Motor neuron (in vitro differentiated cells): ENCODE measurements at places on chromosomes 1 and 21. TPM values are rescaled to one million over a fixed set of nuclear protein-coding genes. Genes with fewer than 3 reads are reported as not detected.

DNA sequence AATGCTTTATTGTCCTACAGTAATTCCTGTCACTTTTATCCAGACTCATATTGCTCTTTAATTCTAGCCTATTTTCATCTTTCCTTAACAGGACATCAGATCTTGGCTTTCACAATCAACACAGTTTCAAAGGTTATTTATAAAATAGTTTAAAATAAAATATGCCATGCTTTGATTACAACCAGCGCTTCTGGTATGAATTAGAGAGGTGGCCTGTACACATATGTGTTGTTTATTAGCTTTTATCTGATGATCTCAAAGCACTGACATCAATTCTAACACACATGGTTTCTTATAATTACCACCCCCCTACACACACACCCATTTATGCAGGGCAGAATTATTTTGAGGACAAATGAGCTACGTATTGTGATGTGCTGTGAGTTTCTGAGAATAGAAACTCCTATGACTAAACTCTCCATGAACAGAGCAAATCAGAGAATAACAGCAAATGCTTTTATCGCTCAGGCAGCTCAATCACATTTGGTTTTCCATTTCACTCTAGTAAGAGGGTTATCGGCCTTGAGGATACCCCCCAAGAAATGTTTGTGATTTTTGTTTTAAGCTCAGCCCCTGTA lies 18.0 kb downstream of the CD247 start:
- no peak for ATAC-seq

DNA sequence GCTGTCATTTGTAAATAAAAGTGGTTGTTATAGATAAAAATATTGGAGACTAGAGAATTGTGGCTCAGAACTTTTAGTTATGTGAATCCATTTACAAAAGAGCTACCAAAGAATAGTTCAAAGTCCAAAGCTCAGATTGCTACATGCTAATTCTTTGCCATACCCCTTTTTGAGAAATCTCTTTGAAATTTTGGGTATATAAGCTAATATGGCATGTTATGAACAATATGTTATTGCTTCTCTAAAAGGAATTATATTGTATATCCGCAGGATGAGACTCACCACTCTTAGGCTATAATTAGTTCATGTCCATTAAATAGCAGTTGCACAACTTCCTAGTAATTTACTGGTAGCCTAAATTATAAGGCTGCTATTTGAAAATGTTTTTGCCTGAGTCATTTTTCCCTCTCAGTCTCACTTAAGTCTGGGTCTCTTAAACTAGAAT lies 178.0 kb downstream of the ZNF281 start:
- no peak for ATAC-seq

DNA sequence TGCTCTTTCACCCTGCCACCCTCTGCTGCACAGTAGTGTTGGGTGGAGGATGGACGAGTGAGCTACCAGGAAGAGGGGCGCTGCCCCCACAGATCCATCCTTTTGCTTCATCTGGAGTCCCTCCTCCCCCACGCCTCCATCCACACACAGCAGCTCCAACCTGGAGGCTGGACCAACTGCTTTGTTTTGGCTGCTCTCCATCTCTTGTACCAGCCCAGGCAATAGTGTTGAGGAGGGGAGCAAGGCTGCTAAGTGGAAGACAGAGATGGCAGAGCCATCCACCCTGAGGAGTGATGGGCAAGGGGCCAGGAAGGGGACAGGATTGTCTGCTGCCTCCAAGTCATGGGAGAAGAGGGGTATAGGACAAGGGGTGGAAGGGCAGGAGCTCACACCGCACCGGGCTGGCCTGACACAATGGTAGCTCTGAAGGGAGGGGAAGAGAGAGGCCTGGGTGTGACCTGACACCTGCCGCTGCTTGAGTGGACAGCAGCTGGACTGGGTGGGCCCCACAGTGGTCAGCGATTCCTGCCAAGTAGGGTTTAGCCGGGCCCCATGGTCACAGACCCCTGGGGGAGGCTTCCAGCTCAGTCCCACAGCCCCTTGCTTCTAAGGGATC lies 8.5 kb downstream of the CHRNB2 start:
- ATAC-seq = no peak

DNA sequence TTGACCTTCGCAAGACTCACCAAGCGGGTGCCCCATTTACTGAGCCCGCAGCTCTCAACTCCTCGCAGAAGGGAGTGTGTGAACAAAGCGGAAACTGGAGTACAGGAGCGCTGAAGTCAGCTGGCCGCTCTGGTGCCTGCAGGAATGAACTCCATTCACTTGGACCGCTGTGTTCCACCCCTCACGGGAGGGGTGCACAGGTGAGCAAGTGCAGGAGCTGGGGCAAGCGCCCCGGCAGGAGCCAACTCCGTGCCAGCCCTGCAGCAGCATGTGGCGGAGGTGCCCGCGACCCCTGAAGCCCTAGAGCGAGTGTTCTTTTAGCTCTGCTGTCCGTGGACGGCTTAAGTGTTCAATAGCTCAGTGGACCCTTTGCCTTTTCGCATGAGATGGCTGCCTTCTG lies 471.6 kb upstream of the ADGRL4 start:
- no peak for ATAC-seq

The CHD5 gene
- 0.85 and 0.92 TPM in 2 replicates for total RNA-seq

- no peak for ATAC-seq
Observed at GRCh38 chr1:39490596-39491145, 765 bp upstream of the BMP8A start.

- no peak for ATAC-seq
Observed at GRCh38 chr1:23394181-23394580, 24.5 kb upstream of the ZNF436 start.

The STYXL2 gene
- total RNA-seq = 0.05 and 0.31 TPM in 2 replicates

The TMPRSS2 gene
- not detected in 2 replicates for total RNA-seq

DNA sequence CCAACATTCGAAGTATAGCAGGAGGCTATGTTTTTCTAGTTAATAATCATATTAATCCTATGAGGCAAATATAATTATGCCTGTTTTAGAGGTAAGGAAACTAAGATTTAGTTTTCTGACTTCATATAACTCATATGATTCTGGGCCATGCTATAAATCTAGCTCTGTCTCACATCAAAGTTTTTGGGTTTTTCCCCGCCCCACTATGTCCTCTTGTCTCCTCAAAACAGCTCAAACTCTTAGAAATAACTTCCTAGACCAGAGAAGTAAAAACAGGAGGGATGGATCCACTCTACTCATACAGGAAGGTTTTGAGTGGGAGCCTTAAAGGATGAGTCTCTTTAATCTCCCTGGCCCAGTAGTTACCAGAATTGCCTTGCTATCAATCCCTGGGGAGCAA lies 256.4 kb upstream of the FGGY start:
- ATAC-seq = no peak

The FAM72B gene
- total RNA-seq = 0.71 and 1.3 TPM in 2 replicates

The ZYG11B gene
- 18.5 and 19.3 TPM in 2 replicates for total RNA-seq

DNA sequence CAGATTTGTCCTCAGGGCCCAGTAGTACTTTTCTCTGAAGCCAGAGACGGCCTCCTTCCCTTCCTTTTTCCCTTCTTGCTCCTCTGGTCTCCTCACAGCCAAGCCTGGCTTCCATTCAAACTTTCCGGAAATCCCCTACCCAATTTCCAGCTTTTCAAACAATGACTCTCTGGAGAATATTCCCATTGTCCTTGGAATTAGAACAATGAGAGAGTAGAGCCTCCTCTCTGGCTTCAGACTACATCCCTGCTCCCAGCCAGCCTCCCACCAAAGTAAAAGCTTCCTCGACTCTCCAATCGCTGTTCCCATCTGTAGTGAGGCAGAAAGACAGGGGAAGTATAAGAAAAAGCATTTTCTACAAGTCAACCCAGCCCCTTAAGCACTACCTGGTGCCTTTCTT lies 77.7 kb upstream of the SOX13 start:
- no peak for ATAC-seq

- no peak for ATAC-seq
Observed at GRCh38 chr1:184472136-184472535, 85.3 kb downstream of the C1orf21 start.

The TMEM52 gene
- 2.2 and 3.3 TPM in 2 replicates for total RNA-seq

- ATAC-seq = no peak
Observed at GRCh38 chr1:244286341-244286740, 165.4 kb downstream of the ADSS2 start.

GRCh38 chr1:170536924-170537551 lies 5.1 kb downstream of the GORAB start:
- ATAC-seq = no peak

- ATAC-seq = no peak
Observed at GRCh38 chr1:157313240-157313807, 175.1 kb upstream of the ETV3 start.

The HMGCS2 gene
- not detected in 2 replicates for total RNA-seq

The PADI3 gene
- total RNA-seq = not detected in 2 replicates

DNA sequence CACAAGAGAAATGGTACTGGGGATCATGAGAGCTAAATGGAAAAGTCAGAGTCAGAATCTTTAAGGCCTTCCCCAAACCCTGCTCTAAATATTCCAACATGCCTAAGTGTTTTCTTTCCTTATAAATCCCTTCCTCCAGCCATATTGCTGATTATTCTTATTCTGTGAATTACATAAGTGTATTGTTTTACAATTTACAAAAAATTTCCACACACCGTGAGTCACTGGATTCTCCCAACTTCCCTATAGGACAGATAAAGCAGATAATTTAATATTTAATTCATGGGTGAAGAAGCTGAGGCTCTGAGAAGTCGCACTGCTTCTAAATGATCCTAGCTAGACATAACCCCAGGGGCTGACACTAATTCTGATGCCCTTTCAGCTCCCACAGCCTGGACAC lies 243.3 kb upstream of the JUN start:
- ATAC-seq = no peak

The HAO2 gene
- total RNA-seq = not detected in 2 replicates

DNA sequence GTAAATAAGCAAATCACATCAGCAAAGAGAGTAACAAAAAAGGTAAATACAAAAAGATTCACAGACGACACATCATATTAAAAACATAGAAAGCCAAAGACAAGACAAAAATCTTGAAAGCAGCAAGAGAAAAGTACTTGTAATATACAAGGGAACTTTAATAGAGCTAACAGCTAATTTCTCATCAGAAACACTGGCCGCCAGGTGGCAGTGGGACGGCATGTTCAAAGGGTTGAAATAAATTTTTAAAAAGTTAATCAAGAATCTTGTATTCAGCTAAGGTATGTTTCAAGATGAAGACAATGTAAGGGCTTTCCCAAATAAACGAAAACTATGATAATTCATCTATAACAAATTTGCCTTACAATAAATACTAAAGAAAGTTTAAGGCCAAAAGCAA lies 358.1 kb downstream of the LRRIQ3 start:
- no peak for ATAC-seq

GRCh38 chr1:218254296-218254946 lies 30.7 kb upstream of the RRP15 start:
- peak; percentile 80 for ATAC-seq

GRCh38 chr1:90074137-90074536 lies 79.2 kb downstream of the ZNF326 start:
- ATAC-seq = no peak

DNA sequence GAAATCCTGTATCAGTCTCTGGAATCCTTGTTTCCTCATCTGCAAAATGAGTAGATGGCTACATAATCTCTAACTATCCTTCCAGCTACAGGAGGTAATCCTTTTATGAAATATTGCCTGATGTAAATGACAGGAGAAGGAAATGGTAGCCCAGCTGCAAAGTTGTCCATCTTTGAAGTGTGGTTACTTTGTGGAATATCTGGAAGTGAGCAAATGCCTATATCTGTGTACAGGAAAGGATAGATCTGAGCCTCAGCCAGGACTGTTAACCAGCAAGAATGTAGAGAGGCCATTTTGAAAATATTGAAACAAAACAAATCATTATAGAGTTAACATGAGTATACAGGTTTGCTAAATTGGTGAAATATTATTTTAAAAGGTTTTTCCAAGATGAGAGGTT lies 74.8 kb upstream of the BMP8A start:
- ATAC-seq = no peak

- no peak for ATAC-seq
Observed at GRCh38 chr1:238306411-238306810, 415.7 kb upstream of the ZP4 start.

The ATP13A2 gene
- total RNA-seq = 46.4 and 47.4 TPM in 2 replicates

DNA sequence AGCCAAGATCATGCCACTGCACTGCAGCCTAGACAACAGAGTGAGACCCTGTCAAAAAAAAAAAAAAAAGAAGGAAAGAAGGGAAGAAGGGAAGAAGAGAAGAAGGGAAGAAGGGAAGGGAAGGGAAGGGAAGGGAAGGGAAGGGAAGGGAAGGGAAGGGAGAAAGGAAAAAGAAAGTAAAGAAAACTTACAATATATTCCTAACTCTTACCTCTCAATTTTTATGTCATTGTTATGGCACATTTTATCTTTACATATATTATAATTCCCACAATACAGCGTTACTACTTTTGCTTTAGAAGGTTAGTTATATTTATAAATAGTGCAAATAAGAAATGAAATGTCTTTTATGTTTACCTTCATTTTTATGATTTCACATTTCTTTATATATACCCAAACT lies 358.7 kb downstream of the HHIPL2 start:
- no peak for ATAC-seq

The SPRR1A gene
- total RNA-seq = not detected in 2 replicates

- peak; percentile 94 for ATAC-seq
Observed at GRCh38 chr21:38159355-38159754, 97.4 kb upstream of the KCNJ15 start.

The HORMAD1 gene
- not detected in 2 replicates for total RNA-seq

- ATAC-seq = no peak
Observed at GRCh38 chr1:6521536-6521935, 30.1 kb upstream of the PLEKHG5 start.

GRCh38 chr1:44485229-44485933 lies 80.3 kb downstream of the RNF220 start:
- ATAC-seq = peak; percentile 80

The ABCG1 gene
- 5.5 and 5.8 TPM in 2 replicates for total RNA-seq

GRCh38 chr1:36874271-36875060 lies 159.8 kb downstream of the GRIK3 start:
- peak; percentile 61 for ATAC-seq

DNA sequence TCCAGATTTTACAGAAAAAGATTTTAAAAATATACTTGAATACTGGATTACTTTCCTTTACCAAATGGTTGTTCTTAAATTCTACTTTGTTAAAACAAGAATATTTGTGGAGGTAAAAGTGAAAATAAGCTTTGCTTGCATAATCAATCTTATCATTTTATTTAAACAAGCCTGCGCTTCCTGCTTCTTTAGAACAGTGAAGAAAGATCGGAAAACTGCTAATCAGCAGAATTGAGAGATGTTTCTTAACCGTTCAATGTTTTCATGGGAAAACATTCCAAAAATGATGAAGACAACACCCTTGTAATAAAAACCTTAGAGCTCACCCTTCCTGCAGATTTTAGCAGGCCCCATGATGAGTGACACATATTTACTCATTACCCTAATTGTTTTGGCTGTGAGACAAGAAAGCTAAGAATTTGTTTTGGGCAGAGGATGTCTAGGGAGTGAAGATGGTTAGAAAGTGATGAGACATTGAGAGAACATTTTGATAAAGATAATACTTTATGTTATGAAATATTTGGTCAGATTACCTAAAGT lies 72.6 kb downstream of the TPR start:
- peak; percentile 45 for ATAC-seq

The PTPRF gene
- 109 and 119 TPM in 2 replicates for total RNA-seq
